ENCODE measurements at places on chromosomes 6 and 20.

DNA sequence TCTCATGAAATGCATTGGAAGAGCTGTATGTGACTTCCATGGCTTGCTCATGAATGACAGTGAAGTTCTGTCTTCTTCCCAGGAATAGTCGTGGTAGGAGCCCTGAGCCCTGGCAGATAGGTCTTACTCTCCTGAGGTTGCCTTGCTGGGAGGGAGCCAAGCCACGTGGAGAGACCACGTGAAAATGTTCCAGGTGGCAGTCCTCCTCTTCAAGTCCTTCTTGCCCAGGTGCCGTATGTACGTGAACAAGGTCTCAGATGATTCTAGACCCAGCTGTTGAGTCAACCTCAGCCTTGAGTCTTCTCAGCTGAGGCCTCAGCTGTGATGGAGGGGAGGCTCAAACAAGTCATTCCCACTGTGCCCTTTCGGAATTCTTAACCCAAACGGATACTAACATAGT lies 192.4 kb upstream of the PRDM1 start:
- no peak for DNase-seq

- DNase-seq, result no peak
Measured at GRCh38 chr6:90274451-90275030, 22.1 kb downstream of the BACH2 start.

DNA sequence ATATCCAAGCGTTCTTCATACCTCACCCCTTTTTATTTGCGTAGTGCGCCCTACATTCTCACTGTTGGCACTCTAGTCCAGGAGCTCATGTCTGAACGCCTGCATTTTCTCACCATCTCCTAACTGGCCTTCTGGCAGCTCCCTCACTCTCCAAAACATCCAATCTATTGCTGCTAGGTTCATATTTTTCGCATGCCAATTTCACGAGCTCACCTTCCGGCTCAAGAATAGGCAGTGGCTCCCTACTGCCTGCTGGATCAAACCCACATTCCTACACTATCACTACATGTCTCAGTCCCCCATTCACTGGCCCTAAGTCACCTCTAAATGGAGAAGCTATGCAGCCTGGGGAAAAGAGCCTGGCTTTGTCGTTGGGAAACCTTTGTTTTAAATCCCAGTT lies 115.0 kb downstream of the IPCEF1 start:
- peak; percentile 56 for DNase-seq

DNA sequence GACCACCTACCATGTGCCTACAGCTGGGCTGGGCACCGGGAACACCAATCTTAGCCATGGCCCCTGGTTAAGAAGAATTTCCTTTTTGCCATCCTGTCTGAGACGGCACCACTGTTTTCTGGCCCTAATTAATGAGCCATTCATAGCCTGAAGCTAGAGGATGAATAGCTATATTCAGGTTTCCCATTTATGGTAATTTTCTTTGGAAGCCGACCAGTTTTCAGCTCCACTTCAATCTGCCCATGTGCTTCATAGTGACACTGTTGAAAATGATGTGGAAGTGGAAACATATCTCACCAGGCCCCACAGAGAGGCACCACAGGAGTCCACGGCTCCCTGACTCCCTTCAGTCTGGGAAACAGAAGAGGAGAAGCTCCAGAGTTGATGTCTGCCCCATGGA lies 22.6 kb upstream of the ULBP3 start:
- peak; percentile 7 for DNase-seq

- peak; percentile 87 for DNase-seq
Measured at GRCh38 chr6:156828280-156828703, 51.1 kb downstream of the ARID1B start.

DNA sequence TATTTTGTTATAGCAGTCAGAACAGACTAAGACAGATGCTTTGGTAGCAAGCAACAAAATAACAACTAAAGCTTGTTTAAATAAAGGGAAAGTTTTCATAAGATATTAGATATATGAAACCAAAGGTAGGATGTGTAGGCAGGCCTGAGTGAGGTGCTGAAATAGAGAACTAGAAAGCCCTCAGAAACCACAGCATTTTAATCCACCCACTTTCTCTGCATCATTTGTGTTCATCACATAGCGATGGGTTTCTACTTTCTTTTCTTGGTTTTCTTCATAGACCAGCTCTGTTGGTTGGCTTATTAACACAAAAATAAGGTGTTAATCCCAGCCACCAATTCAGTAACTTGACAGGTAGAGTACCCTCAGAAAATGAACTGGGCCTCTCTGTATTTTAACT lies 58.6 kb downstream of the RPS12 start:
- no peak for DNase-seq

DNA sequence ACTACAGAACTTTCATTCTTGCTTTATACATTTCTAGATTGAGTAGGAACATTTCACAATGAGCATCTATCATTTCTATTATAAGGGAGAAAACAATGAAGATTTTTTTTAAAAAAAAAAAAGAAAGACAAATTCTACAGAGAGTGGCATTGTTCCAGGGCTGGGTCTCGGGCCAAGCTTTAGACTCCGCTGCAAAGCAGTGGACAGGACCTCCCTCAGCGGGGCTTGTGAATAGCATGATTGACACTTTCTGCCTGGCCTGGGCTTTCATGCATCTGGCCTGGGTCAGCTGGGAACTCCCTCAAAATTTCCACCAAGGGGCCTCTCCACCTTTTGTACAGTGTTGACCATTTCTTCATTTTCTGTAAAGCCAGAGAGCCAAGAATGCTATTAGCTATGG lies 55.8 kb upstream of the HIVEP2 start:
- no peak for DNase-seq

- DNase-seq, result peak; percentile 84
Measured at GRCh38 chr20:32535953-32536823, 48.9 kb downstream of the NOL4L start.

DNA sequence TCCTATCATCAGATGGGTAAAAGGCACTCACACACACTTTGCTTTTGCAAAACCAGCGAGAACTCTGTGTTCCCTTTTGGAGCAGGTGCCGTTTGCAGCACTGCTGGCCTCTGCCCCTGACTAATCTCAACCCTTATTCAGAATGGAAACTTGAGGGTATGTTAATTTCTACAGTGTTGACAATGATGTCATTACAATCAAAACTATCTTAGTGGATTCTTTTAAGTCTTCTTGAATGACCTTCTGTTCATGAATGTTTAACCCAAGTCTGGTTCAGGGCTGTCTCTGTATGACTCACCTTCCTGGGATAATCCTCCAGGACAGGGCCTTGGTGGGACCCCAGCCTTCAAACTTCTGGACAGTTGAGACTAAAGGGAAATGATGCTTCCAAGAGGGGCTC lies 197.9 kb downstream of the CDH4 start:
- peak; percentile 52 for DNase-seq

- DNase-seq, result no peak
Measured at GRCh38 chr6:94454231-94454630, 1034.9 kb upstream of the EPHA7 start.

DNA sequence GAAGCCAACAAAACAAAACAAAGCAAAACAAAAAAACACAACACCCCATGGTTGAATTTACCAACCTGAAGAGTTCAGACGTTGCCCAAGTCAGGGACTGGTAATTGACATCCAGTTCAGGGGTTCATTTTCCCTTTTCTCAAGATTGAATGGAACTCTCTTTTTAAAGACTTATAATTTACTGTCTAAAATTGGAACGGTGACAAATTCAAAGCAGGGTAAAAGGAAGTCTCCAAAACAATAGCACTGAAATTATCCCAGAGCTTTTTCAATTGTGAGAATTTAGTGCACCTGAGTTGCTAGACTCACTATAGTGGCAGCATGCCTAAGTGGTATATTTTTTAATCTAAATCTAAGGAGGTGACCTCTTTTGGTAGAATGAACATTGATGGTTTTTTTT lies 90.9 kb upstream of the PREP start:
- no peak for DNase-seq

GRCh38 chr20:46004187-46004586 lies 4.5 kb upstream of the MMP9 start:
- DNase-seq, result no peak

- peak; percentile 97 for DNase-seq
Measured at GRCh38 chr6:26031595-26032339, 55.5 kb upstream of the HFE start.

Measured in islet precursor cell (in vitro differentiated cells).